ENCODE measurements at places on chromosomes 1 and 21.

DNA sequence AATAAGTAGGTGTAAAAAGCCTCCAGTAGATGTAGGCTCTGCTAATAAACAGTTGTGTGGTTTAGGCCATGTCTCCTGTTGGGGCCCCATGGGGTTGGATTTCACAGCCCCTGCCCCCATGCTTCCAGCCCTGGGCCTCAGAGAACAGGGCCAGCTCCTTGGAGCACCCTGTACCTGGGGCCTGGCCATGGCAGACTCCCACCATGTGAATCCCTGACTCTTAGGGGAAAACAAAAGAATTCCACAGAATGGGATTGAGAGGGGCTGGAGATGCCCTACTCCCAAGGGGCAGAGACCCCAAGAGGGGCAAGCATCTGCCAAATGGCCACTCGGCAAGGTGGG, 11.5 kb downstream of the LRP8 start:
- DNase-seq = no peak

GRCh38 chr1:50591598-50591997, 168.4 kb upstream of the DMRTA2 start:
- no peak for DNase-seq

GRCh38 chr1:228935198-228935663, 200.0 kb downstream of the RHOU start:
- DNase-seq = no peak

- no peak for DNase-seq
These were observed 748.2 kb upstream of the ADAMTS5 start for GRCh38 chr21:27715131-27715530.

DNA sequence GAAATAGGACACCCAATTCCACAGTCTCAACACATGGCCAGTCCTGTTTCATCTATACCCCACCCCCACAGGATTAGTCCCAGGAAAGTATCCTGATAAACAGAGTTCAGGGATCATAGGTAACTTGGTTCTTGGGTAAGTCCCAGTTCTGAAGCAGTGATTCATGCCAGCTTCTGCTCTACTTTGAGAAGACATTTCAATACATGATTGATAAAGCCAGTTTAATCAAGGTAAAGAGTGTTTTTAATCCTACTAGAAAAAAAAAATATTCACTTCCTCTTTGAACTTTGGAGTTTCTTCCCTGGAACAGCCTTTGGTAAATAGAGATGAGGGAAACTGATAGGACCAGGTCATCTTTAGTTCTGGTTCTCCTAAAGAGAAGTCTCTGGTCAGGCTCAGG, 142.4 kb downstream of the TLR5 start:
- peak; percentile 53 for DNase-seq

DNA sequence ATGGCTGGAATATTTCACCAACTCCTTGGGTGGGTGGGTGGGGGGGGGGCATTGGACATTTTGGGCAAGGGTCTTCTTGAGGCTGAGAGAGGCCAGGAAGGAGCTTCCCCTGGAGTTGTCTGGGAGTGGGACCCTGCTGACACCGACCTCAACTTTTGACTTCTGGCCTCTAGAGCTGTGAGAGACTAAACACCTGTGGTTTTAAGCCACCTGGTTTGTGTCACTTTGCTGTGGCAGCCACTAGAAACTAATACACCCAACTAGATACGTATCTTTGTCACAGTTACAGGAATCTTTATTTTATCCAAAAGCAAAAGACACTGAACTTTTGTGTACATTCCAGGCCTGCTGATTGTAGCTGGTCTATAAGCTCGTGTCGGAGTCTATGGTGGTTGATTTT, 9.9 kb upstream of the RIPK4 start:
- DNase-seq = no peak

DNA sequence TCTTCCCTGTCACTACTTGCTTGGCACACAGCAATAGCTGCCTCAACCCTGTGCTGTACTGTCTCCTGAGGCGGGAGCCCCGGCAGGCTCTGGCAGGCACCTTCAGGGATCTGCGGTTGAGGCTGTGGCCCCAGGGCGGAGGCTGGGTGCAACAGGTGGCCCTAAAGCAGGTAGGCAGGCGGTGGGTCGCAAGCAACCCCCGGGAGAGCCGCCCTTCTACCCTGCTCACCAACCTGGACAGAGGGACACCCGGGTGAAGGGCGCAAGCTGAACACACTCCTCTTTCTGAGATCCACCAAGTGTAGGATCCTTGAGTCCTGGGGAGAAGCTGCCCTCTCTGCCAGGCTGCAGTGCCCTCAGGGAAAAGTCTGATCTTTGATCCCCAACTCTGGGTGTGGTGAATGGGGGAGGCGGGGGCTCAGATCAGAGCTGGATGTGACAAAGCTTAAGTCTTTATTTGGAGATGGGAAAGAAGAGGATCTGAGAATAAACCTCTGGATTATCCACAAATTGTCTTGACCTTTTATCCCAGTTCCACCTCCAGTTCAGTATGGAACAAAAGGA, 1.2 kb downstream of the RXFP4 start:
- no peak for DNase-seq

- DNase-seq = no peak
These were observed 11.4 kb upstream of the PRPF3 start for GRCh38 chr1:150309758-150310508.

GRCh38 chr1:7886405-7886745, 33.5 kb upstream of the UTS2 start:
- DNase-seq = no peak

- no peak for DNase-seq
These were observed 7.8 kb upstream of the SLC6A9 start for GRCh38 chr1:44038876-44039657.

- DNase-seq = no peak
These were observed 15.4 kb downstream of the CTH start for GRCh38 chr1:70426154-70427131.

DNA sequence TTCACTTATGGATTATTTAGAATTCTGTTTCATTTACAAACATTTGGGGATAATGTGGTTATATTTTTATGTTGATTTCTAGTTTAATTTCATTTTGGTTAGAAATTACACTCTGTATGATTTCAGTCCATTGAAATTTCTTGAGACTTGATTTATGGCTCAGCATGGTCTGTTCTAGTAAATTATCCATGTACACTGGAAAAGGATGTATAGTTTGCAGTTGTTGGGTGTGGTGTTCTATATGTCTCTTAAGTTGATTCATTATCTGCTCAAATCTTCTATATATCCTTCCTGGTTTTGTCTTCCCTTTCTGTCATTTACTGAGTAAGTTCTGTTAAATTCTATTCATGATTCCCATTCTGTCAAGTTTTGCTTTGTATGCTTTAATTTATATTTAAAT, 52.3 kb downstream of the RAP1A start:
- DNase-seq = no peak

DNA sequence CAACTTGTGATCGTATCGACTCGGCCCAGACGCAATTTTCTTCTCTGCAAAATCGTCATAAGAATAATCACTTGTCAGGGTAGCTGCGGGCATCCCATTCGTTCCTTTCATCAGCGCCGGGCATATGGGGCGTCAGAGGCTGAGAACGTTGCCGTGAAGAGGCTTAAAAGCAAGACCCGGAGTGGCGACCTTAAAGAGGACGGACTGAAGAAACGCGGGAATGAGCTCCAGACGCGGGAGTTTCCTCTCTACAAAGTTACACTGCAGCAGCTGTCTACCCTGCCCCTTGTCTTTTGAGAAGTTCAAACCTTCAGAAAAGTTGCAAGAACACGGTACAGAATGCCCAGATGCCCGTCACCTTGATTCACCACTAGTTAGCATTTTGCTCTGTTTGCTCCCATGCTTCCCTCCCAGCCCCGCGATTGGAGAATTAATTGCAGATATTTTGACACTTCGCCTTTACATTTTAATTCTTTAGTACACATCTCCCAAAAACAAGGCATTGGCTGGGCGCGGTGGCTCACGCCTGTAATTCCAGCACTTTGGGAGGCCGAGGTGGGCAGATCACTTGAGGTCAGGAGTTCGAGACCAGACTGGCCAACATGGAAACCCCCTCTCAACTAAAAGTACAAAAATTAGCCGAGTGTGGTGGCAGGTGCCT, 967 bp downstream of the CENPS start:
- no peak for DNase-seq

DNA sequence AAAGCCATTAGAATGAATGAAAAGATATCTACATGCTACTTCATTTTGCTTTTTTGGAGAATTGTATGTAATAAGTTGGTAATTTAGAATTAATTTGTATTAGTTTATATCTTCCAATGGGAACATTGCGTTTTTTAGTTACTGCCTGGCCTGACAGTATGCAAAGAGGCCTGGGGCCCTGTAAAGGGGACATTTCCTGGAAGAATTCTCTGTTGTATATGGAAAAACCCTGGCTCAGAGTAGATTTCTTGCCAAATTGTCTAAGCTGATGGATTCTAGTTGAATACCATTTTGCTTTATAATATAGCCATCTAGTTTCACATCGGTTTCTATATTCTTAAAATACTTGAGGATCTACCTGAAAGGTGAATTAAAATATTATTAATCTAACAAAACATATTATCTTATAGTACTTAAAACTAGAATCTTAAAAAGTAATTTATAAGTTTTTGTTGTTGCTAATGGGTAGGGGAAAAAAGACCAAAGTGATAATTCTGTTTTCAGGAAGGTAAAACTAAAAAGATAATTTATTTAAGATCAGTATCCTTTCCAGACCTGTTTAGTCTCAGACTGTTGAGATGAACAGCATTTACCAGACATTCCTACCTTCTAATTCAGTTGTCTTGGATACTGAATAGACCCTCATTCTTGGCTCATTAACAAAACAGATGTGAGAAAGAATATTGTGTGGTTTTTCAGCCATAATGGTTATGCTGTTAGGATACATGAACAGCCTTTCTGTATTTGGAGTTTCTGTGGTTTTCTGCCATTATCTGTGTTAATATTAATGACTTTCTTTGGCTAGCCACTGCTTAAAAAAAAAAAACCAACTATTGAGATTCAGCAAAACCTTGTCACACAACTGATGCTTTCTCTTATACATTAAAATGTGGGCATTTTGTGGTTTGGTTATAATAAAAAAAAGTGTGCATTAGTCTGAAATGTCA, 4.8 kb downstream of the AGO3 start:
- no peak for DNase-seq

DNA sequence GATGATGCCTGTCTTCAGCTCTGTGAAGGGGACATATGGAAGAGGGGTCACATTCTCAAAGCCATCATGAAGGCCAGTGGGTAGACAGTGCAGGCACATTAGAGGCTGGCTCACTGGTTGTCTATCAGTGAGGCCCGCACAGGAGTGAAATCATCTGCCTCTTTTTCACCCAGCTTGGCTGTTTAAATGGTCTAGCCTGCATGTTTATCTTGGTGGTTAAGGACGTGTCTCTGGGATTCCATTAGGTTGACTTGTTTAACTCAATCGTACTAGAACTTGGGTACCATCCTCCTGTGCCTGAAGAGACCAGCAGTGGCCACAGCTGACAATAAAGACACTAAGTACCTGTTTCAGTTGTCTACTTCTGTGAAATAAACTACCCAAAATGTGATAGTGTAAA, 219.3 kb downstream of the PLPP3 start:
- DNase-seq = no peak

- no peak for DNase-seq
These were observed 93.5 kb downstream of the C1orf94 start for GRCh38 chr1:34270181-34270580.

- DNase-seq = no peak
These were observed 329.8 kb upstream of the VAMP3 start for GRCh38 chr1:7441143-7441841.

GRCh38 chr1:204258213-204259115, 44.7 kb upstream of the GOLT1A start:
- DNase-seq = no peak

DNA sequence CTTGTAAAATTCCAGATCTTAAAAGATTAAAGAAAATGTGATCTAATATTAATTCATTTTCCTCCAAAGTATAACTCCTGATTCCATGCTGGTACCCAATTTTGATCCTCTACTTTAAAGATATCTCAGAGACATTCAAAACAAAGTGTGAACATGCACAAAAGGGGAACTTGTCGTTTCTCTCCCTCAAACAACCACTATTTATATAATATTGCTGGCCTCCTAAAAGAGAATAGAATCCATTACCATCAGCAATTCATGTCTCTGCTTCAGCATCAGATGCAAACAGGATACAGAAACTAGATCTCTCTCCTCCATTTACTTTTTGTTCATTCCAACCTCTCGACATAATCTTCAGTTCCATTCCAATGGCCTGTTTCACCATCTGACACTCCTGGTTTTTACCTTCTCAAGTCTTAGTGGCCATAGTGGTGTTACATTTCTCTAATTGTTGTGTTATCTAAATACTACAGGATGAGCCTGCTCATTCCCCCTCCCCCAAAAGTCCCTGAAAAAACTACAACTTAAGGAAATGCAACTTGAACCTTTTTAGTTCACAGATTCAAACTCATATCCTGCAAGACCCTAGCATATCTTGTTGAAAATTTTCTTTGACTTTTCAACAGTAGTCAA, 4.1 kb downstream of the NRIP1 start:
- DNase-seq = no peak

- DNase-seq = no peak
These were observed 40.3 kb downstream of the IER5 start for GRCh38 chr1:181128592-181129497.

DNA sequence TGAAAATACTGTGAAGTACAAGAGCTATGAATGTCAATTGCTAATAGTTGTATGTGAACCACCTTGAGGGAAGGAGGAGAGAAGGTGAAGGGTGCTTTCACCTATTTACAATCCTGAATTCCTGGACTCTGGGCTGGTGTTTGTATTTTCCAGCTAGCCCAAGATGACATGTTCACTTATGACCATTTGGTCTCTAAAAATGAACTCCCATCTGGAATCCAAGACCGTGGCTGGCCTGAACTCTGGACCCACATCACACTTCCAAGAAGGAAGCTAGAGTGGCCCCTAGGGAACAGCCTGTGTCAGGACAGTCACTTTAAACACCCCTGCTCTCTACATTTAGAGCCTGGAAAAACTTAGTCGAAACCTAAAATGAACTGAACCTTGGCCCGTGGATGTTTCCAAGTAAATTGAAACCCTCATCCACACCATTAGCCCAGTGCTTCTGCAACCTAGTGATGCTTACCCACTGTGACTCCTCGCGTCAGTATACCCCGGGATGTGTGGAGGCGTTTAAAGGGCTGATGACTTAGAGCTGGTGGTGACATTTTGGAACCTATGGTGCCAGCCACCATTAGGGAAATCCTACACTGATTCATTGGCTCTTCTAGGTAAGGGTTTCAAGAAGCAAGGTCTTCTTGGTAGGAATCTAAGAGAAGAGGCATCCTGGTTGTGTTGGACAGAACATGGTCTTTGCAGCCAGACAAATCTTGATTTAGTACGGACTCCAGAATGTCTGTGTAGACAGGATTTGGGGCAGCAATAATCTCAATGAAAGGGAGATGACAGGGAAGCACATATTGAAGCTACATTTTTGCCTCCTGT, 171.5 kb upstream of the IRF2BP2 start:
- DNase-seq = peak; percentile 42

DNA sequence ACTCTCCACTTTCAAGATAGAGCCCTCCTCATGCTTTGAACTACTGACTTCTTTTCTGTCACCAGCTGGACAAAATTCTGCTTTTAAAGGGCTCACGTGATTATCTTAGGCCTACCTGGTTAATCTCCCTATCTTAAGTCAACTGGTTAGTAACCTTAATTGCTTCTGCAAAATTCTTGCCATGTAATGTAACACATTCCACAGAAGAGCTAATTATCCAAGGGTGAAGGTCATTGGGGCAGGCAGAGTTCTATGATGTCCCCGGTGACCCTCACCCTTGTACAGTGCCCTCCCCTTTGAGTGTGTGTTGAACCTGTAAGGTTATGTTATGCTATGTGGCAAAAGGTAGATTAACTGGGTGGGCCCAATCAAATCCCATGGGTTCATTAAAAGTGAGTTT, 25.2 kb upstream of the FOXE3 start:
- DNase-seq = no peak
